ENCODE measurements at places on chromosomes 4 and X. TPM values are rescaled to one million over a fixed set of nuclear protein-coding genes. Genes with fewer than 3 reads are reported as not detected.

Gene NOX1
- total RNA-seq: not detected

Gene CT83
- total RNA-seq: not detected

Gene PAGE5
- not detected for total RNA-seq

Gene SLC39A8
- total RNA-seq: 211 TPM

Gene PAGE1
- not detected for total RNA-seq

Gene GAGE1
- total RNA-seq: not detected

Gene RNF212
- 3.3 TPM for total RNA-seq

Gene NCBP2L
- not detected for total RNA-seq

- DNase-seq: no peak
These were observed 18.6 kb downstream of the ATP8A1 start for GRCh38 chr4:42638321-42638720.

DNA sequence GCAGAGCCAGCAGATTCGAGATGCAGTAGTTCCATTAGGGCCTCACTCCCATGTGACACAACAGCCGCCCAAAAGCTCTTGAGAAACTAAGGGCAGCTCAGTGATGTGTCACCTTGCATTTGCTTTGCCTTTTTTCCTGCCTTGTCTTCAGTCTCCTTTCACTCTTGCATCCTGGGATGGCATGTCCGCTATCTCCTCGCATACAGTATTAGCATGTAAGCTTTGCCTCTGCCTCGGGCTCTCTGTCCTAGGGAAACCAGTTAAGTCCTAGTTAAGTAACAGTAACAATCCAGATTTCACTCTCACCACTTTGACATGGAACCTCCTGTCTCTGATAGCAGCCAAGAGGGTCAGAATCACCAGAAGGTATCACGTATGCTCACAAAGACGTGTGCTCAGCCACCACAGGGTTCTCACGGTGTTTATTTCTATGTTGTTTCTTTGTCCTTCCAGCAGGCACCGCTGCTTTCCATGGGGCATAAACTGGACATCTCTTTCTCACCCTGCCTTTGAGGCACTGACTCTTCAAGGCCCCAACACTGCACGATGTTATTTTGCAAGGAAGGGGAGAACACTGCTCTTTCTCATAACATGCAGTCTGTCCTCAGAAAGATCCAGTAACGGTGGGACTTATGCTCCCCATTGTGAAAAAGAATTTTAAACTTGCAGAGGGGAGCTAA is 26.7 kb upstream of the SORBS2 start:
- DNase-seq: no peak

DNA sequence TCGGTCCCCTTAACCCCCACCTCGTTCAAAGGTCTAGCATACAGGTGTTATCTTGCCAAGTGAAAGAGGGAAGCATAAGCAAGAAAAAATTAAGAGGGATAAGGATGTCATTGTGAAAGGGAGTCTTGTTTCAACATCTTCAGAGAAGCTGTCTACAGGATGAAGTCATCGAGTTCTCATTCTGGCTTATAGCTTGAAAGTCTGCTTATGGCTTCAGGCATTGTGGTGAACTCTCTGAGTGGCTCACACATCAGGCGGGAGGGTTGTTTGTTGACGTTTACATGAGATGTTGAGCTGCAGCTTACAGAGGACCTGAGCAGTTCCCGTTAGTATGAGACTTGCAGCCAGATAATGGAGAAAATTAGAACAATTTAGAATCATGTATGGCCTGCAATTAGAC is 16.6 kb downstream of the MAGEA9B start:
- DNase-seq: no peak

- DNase-seq: no peak
These were observed at the start of gene P2RY10 for GRCh38 chrX:78945186-78945912. Gene P2RY10 (plus strand): TSS chrX:78945391. CDS start chrX:78960521, 15,130 bp downstream.

- DNase-seq: no peak
These were observed 16.1 kb upstream of the CXCL3 start for GRCh38 chr4:74054483-74055047.

DNA sequence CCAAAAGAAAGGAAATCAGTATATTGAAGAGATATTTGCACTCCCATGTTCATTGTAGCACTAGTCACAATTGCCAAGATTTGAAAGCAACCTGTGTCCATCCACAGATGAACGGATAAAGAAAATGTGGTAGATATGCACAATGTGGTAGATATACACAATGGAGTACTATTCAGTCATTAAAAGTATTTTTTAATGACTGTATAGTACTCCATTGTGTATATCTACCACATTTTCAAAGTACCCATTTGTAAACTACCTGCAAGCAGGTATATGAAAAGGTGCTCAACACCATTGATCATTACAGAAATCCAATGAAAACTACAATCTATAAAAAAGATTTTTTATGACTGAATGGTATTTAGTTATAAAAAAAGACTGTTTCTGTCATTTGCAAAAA is 200.4 kb downstream of the UNC5C start:
- no peak for DNase-seq

DNA sequence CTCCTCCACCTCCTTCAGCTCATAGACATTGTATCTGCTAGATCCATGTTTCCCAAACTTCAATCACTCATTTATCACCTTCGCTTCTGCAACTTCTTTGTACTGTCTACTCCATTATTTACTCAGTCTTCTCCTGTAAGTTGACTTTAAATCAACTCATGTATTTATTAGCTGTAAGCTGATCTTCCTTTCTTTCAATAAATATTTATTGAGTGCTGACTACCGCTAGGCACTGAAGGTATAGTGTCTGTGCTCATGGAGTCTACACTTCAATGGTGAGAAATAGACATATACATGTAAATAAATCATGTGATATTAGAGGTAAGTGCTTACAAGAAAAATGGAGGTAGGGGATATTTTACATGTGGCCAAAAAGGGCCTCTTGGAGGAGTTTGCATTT is 74.6 kb downstream of the RASL11B start:
- DNase-seq: no peak

DNA sequence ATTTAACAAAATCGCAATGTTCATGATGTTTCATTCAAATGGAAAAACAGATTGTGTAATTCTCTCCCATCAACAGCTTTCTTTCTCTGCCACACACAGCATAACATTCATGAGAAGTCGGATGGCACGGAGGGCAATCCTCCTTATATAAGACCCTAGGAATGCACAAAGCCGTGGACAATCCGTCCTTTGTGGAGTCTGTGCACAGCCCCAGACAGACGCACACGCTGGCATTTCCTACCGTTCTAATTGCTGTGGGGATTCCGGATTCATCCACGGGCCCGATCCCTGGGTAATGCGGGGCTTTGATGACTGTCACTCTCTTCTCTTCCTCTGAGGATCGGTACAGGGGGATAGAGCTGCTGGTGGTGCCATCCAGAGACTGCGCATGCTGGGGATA is 121.9 kb upstream of the PDLIM3 start:
- no peak for DNase-seq

DNA sequence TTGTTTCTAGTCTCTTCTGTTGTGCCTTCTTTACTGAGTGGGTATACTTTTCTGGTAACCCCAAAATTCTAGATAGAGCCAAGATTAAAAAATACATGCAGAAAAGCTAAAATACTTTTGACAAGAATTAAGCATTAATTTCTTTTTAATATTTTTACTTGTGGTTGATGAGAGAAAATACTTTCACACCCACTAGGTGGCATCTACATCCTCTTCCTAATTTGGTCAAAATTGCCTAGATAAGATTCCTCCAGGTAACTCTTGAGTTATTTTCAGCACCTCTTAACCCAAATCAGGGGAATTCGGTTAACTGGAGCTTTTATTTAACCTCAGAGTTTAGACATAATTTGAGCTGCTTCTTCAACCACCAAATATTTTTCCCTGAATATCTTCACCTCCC is 28.4 kb upstream of the COX7B2 start:
- DNase-seq: no peak

GRCh38 chr4:168919706-168920324 is 90.2 kb downstream of the CBR4 start:
- DNase-seq: no peak

- no peak for DNase-seq
These were observed 14.6 kb downstream of the CTAG1A start for GRCh38 chrX:154599531-154599930.

DNA sequence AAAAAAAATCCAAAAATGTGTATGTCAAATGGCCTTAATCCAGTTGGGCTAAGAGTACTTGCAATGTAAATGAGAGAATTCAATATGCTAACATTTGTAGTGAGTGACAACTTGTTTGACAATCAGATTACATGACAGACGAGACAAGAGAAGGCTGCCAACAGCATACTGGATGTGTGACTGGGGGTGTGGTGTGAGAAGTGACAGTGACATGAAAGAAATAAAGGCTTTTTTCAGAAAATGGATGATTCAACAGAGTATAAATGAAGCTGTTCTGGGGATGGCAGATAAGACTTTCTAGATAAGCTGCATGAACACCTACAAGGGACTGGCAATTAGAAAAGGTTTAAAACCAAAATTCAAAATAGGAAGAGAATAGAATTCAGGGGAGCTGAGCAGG is 143.4 kb downstream of the CENPC start:
- no peak for DNase-seq

DNA sequence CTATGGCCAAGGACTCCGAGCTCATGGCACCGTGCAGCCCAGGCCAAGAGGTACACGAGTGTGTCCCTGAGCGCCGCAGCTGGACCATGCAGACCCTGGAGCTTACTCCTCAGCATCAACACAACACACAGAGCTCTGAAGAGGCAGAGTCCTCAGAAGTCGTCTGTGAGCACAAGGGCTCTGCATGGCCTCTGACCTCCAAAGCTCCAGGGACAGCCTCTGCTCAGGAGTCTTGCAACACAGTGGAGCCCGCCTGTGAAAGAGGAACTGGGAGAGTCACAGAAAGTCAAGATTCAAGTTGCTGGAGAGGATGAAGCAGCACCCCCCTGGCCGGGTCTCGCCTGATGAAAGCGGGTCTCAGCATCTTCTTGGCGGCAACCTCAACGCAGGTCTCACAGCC is 2.9 kb downstream of the LRPAP1 start:
- no peak for DNase-seq

DNA sequence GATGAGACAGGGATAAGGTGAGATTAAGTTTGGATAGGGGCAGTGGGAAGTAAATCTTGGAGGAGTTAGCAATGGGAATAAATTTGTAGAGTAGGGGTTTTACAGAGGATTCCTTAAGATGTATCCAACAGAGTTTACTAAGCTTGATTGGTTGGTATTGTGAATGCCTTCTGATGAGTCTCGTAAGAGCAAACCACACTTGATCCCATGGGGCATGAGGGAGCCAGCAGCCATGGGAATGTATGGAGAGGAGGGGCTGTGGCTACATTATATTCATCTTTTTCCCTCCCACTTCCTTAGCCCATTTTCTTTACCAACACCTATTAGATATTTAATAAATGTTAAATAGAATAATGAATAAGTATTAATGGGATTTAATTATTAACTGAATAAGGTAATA is 126.6 kb upstream of the NDST3 start:
- DNase-seq: no peak

Measured in endothelial cell (in vitro differentiated cells).